ENCODE measurements at places on chromosomes 4 and X.

GRCh38 chr4:86358257-86358656, 1.6 kb downstream of the MAPK10 start:
- no peak for DNase-seq

DNA sequence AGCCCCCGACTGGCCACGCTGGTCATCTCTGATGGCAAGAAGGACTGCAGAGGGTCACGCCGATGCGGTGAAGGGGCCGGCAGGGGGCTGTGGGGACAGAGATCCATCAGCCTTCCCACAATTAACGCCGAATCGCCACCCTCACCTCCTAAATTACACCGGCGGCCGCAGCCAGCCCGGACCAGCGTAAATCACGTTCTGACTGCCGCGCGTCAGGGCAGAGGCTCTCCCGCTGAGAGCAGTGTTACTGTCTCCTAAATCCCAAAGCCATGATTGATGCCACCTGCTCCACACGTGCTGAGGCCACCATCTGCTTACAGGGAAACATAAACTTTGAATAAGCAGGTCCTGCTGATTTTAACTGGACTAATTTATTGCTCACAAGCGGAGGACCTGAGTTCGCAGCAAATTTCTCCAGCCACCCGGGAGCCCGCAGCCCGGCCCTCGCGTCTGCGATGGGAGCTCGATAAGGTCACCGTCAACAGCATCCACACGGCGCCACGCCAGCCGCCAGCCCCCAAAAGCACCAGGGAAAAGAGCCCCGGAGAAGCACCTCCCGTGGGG, 127.3 kb upstream of the NKX1-1 start:
- DNase-seq, result no peak

GRCh38 chrX:53249408-53250042, 24.5 kb upstream of the KDM5C start:
- DNase-seq, result no peak

DNA sequence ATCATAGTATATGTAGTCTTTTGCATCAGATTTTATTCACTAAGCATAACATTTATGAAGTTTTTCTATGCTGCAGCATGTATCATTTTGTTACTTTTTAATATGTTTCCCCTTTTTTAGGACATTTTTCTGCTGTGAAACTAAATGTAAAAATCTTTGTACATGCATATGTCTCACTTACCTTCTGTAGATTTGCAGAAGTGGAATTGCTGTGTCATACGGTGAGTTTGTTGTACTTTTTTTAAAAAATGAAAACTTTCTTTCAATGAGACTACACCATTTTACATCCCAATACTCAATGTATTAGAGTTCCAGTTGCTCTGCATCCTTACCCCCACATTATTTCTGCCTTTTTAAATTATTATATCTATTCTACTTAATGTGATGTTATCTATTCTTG, 868.9 kb downstream of the PDHA2 start:
- no peak for DNase-seq

DNA sequence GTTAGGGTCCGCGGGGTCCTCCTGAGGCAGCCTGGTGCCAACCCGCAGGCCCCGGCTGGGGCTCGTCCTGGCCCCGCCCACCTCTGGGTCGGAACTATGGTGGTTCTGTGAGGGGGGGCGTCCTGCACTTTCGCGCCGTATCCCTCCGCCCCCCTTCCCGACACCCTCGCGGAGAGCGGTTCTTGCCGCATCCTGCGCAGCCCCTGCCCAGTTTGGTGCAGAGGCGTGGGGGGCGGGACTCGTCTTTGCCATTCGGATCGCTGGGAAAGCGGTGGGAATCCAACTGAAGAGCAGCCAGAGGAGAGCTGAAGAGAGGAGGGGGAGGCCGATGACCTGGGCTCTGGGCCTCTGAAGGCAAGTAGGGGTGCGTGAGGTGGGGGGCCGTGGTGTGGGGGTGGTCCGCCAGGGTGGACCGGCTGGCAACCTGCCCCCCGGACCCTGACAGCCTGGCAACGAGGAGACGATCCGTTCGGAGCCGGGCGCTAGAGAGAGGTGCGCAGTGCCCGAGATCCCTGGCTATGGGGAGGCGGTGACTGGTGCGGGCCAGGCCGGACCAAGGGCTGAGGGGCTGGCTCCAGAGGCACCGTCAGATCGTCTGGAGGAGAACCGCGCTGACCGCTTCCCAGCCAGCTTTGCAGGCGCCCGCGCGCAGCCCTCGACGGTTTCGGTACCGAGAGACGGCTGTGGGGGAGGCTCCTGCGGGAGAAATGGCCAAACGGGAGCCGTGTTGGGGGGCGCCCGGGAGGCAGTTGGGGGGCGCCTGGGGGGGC, at the start of gene GPRASP1:
Gene GPRASP1, plus strand, starts transcription at position 242 of the 770 bp plus-strand sequence. CDS start 2,431 bp downstream, outside the sequence.
- peak; percentile 9 for DNase-seq

Data from esophagus squamous epithelium (tissue), 5 donors.